ENCODE measurements at places on chromosomes 2 and 18. TPM values are rescaled to one million over a fixed set of nuclear protein-coding genes. Genes with fewer than 3 reads are reported as not detected.
A peak's percentile ranks its signal among the peaks of the same experiment; 100 is the strongest.

- H3K27ac ChIP-seq = no peak overlapping the region
- DNase-seq = no peak
- H3K4me3 ChIP-seq = no peak overlapping the region
- no peaks in the 10 kb centered on the region for H3K36me3 ChIP-seq
- no peaks in the 10 kb centered on the region for H3K27me3 ChIP-seq
Observed at GRCh38 chr18:41038071-41038470, 917.0 kb upstream of the PIK3C3 start.

DNA sequence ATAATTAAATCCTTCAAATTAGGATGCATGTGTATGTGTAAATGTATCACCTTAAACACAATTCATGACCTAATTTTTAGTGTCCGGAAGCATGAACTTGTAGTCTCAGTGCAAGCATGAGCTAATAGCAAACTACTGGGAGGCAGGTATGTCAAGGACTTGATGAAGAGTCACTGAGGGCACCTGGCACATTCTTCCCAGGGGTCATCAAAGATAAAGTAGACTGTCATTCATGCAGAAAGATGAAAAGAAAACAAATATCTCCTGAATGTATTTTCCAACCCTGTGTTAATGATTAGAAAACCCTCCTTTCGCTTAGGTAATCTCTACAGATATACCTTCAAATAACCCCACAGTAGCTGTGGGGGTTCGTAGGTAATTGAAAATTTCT lies 234.9 kb downstream of the SOCS6 start:
- DNase-seq = no peak
- H3K4me1 ChIP-seq = no peaks in the 10 kb centered on the region
- no peaks in the 10 kb centered on the region for H3K27me3 ChIP-seq
- H3K27ac ChIP-seq = no peak overlapping the region

DNA sequence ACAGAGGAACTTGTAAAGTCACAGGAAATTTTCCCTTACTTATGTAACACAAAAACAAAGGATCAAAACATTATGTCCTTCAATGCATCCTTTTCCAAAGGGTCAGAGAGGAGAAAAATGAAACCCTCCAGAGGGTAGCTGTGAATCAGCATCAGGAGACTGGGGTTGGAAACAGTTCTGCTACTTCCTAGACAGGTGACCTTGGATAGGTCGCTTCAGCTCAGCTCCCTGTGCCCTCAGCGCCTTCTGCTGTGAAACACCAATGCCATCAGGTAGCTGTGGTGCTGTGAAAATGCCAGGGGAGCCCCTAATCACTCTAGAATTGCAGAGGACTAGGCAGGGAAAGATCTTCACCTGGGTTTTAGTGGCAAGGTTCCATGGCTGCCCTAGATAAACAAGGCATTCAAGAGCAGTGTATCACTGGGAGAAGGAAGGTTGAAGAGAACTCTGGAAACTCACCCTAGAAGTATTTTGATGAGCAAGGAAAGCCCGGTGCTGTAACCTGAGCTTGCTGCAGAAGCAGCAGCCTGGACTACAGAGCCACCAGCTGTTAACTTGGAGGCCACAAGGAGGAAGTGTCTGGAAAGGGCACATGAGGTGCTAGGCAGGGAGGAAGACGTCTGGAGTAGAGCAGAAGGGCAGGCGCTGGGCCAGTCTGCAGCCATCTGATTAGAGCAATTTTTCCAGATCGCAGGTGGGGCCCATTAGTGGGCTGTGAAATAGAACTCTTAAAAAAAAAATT lies 100.7 kb upstream of the MCFD2 start:
- H3K27me3 ChIP-seq = no peaks in the 10 kb centered on the region
- peaks cover 100% of the 10 kb centered on the region for H3K36me3 ChIP-seq
- no peak for DNase-seq
- H3K4me1 ChIP-seq = peaks cover 22% of the 10 kb centered on the region

DNA sequence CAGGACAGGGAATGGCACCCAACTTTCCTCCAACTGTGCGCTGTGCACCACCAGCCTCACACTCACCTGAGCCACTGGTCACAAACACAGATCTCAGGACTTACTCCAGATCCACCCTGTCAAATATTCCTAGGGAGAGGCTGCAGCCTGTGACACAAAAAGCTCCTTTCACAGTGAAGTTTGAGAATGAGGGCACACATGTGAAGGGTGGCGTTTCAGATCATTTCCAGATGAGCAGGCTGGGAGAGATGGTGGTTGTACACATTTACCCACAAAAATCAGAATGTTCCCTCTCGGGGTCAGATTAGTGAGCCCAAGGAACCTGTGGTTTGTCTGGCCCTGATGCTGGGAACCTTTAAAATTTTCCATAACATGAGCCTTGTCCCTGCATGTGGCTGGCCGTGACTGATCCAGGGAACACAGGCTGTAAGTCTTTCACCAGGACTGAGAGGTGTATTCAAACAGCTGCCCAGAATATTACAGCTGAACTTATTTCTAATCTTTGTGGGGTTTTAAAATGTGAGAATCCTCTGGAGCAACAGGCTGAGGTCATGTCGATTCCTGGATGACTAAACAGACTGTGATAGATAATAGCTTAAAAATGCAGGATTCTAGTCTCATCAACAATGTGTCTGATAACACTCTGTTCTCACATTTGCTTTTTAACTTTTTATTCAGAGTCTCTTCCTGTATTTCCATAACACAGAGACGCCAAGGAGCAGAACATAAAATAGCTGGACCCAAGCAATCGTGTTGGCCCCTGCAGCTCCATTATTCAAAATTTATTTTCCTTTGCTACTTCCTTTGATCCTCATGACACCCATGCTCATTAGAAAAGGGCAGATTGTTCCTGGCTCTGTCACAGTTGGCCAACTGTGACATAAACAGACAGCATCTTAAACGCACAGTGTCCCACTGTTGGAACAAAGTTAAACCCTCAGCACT lies 35.5 kb downstream of the IL1R2 start:
- peak overlapping the region; percentile 5 for H3K27ac ChIP-seq
- no peak overlapping the region for H3K4me3 ChIP-seq
- peaks cover 20% of the 10 kb centered on the region for H3K4me1 ChIP-seq
- no peak for DNase-seq

DNA sequence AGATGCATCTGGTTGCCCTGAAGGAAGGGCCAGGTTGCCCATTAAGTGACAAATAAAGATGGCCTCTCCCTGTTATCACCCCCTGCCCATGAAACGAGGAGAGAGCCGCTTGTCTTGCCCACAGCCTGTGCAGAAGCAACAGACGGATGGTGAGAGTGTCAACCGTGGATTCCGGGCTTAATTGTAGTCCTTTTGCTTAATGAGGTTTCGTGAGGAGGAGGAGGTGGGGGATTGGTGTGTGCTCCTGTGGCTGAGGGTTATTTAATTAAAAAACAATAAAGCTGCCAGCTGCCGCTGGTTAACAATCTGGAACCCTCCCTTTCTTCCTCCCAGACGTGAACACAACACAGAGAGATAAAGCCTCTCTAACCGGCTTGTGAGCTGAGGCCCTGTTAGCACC lies 188.0 kb upstream of the PARD3B start:
- no peaks in the 10 kb centered on the region for H3K36me3 ChIP-seq
- no peak overlapping the region for H3K27ac ChIP-seq
- H3K4me3 ChIP-seq = no peak overlapping the region
- DNase-seq = no peak
- H3K4me1 ChIP-seq = no peaks in the 10 kb centered on the region

DNA sequence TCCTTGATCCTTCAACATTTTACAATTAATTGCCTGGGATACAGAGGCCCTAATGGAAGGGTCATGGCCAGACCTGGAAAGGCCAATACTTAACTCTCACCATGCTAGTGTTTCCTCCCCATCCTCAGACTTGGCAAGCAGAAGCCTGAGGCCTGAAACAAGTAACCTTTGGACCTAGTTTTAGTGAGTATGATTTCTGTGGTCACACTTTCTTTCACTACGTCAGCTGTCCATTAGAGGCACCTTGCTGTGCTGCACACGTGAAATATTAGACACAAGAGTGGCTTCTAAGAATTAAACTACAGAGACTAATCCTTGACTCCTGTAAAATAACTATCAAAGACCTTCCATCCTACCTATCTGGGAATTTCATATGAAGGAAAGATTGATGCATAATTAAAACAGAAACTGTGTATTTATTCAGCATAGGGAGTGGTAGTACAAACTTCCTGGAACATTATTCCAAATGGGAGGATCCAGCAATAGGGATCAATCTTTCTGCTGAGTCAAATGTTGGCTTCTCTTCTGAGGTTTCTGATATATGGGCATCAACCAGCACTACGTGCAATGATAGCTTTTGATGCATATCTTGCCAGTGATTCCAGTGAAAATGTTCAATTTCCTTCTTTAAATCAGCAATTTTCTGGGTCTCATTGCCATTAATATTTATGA lies 249.7 kb downstream of the IKZF2 start:
- H3K27me3 ChIP-seq = no peaks in the 10 kb centered on the region
- no peak overlapping the region for H3K4me3 ChIP-seq
- no peak for DNase-seq
- no peaks in the 10 kb centered on the region for H3K36me3 ChIP-seq

DNA sequence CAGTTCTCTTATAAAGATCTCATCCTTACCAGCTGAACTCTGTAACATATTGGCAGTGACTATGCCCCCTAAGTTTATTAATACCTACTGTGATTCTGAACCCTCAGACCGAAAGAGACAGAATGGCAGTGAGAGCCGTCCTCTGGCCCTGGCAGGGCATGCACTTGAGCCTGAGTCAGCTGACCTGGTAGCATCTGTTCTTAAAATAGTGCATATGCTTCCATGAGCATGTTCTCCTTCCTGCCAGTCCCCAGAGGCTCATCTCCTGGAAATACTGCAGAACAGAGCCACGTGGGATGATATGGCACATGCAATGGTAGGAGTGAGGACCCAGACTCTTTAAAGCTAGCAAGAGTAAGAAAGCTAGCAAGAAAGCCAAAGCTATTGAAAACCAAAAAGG lies 59.0 kb downstream of the RASGRP3 start:
- no peak overlapping the region for H3K4me3 ChIP-seq
- no peaks in the 10 kb centered on the region for H3K4me1 ChIP-seq
- no peak overlapping the region for H3K27ac ChIP-seq
- H3K27me3 ChIP-seq = no peaks in the 10 kb centered on the region
- DNase-seq = no peak

GRCh38 chr2:74835831-74836674 lies 2.1 kb downstream of the HK2 start:
- H3K4me3 ChIP-seq = peak overlapping the region; percentile 86
- H3K4me1 ChIP-seq = peaks cover 53% of the 10 kb centered on the region
- H3K27me3 ChIP-seq = peaks cover 20% of the 10 kb centered on the region

GRCh38 chr2:27807476-27807875 lies 36.0 kb downstream of the MRPL33 start:
- H3K4me3 ChIP-seq = no peak overlapping the region
- no peaks in the 10 kb centered on the region for H3K27me3 ChIP-seq

- H3K4me1 ChIP-seq = peaks cover 17% of the 10 kb centered on the region
- no peak overlapping the region for H3K4me3 ChIP-seq
- no peak for DNase-seq
- H3K27me3 ChIP-seq = no peaks in the 10 kb centered on the region
- H3K36me3 ChIP-seq = no peaks in the 10 kb centered on the region
- no peak overlapping the region for H3K27ac ChIP-seq
Observed at GRCh38 chr2:230941202-230942180, 16.4 kb upstream of the GPR55 start.

DNA sequence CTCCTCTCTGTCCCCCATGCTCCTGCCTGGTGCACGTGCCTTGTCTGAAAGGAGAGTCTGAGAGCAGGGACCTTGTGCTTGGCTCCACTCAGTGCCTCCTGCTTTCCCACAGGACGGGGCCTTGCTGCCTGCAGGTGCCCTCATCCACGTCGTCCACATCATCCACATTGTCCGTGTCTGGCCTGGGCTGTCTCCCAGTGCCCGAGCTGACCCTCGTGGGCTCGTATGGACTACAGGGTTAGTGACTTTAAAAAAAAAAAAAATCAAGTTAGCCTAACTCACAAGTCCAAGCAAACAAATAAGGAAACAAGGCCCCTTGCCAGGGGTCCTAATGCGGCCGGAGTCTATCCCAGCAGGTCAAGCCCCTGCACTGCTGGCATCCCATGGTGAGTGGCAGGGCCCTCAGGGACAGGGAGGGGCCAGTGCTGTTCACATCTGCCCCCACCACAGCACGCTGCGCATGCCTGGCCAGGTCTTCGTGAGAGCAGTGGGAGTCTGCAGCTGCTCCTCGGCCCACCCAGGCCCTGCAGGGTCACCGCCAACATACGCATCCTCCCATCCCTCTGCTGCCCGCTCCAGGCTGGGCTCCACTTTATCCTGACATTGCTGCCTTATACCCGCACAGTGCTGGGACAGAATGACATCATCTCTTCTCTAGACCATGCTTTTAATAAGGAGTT lies 232.6 kb downstream of the NDUFA10 start:
- no peak overlapping the region for H3K4me3 ChIP-seq
- no peaks in the 10 kb centered on the region for H3K27me3 ChIP-seq
- no peak overlapping the region for H3K27ac ChIP-seq
- H3K36me3 ChIP-seq = no peaks in the 10 kb centered on the region

GRCh38 chr2:95362486-95362885 lies 40.0 kb upstream of the FAHD2A start:
- no peak overlapping the region for H3K27ac ChIP-seq
- H3K4me3 ChIP-seq = no peak overlapping the region
- H3K36me3 ChIP-seq = no peaks in the 10 kb centered on the region
- H3K4me1 ChIP-seq = no peaks in the 10 kb centered on the region

DNA sequence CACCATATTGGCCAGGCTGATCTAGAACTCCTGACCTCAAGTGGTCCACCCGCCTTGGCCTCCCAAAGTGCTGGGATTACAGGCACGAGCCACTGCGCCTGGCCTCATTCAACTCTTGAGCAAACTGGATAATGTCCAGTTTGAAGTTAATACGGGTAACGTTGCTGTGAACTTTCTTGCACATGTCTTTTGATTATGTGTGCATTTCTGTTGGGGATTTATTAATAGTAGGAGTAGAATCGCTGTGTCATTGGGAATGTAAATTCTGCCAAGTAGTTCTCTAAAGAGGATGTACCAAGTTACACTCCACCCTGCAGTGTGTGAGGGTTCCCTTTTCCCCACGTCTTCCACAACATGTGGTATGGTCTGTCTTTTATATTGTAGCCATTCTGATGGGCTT lies 6.2 kb downstream of the IMPA2 start:
- peaks cover 18% of the 10 kb centered on the region for H3K36me3 ChIP-seq
- H3K4me3 ChIP-seq = no peak overlapping the region
- no peaks in the 10 kb centered on the region for H3K27me3 ChIP-seq
- DNase-seq = no peak

GRCh38 chr2:109341355-109342255 lies 212.6 kb downstream of the SH3RF3 start:
- H3K4me1 ChIP-seq = peaks cover 4% of the 10 kb centered on the region
- H3K27me3 ChIP-seq = no peaks in the 10 kb centered on the region
- H3K36me3 ChIP-seq = no peaks in the 10 kb centered on the region
- H3K27ac ChIP-seq = no peak overlapping the region
- no peak for DNase-seq

The COLEC12 gene
- total RNA-seq = 4.5 TPM

The RAD51AP2 gene
- not detected for total RNA-seq

The ECEL1 gene
- total RNA-seq = not detected

The MYO7B gene
- 34.8 TPM for total RNA-seq

The PLGLB2 gene
- total RNA-seq = 17.0 TPM
